ENCODE measurements at places on chromosomes 16 and 17.

- no peak for DNase-seq
Observed at GRCh38 chr16:49281480-49281842, at the start of gene CBLN1. Gene CBLN1 (minus strand): TSS chr16:49281838. CDS start chr16:49281465, 373 bp downstream.

DNA sequence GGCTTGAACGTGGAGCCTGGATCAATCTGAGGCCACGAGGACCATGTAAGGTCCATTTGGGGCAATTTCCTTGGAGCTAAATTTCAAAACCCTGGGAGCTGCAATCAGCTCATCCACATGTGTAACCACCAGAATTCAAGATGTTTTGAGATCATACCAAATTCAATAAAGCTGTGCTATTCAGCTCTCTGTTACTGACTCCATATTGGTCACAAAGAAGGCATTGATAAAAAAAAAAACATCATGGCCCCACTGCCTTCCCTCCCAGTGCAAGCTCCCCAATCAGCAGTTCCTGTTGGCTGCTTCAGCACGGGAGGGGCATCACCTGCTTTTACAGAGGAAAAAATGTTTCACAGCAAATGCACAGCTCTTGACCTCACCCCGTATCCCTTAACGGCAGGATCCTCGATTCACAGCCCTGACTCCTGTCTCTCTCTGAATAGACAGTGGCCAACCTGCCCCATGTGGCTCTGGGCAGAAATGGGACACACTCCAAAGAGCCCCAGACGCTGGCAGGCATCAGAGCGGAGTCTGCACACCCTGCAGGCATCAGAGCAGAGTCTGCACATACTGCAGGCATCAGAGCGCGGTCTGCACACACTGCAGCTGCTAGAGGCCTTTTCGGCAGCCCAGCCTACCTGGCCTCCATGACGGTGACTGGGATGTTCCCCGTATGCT lies 37.1 kb downstream of the FANCA start:
- DNase-seq = no peak

DNA sequence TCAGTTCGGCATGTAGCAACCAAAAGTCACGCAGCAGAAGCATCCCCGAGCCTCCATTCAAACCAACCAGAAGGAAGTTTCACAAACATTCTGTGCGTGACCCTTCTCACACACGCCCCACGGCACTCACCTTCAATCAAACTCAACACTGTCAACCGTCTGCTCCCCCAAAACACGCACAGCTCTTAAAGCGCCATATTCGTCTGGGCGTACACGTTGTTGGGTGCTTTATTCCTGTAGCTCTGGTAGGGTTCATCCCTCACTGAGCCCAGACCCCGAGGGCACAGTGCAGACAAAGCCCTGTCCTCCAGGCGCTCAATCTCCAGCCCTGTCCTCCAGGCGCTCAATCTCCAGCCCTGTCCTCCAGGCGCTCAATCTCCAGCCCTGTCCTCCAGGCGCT lies 2.2 kb downstream of the RAB40B start:
- no peak for DNase-seq

DNA sequence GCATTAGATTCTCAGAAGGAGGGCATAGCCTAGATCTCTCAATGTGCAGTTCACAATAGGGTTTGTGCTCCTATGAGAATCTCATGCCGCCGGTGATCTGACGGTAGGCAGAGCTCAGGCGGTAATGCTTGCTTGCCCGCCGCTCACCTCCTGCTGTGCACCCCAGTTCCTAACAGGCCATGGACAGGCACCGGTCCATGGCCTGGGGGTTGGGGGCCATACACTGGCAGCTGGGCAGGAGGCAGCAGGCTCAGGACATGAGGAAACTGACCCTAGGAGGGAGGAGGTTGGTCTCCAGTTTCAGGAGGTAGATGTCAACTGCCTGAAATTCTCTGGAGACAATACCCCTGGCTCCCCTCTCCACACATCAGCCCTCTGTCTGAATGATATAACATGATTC lies 245.0 kb upstream of the CACNG5 start:
- DNase-seq = no peak

DNA sequence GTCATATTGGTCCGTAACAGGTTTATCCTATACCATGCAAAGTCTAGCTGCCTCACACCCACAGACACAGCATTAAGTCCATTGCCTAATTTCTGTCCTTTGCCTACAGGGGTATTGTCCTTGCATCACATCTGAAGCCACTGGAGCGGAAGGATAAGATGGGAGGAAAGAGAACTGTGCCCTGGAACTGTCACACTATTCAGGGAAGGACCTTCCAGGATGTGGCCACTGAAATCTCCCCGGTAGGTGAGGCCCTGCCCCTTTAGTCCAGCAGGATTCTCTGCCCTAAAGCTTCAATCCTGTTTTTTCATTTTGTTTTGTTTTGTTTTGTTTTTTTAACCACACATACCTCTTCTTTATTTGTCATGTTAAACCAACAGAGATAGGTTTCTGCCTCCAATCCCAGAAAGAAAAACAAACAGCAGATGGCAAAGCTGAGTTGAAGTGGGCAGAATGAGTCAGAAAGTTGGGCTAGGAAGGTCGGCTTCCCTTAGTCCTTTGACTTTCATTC lies 2.2 kb upstream of the EFTUD2 start:
- DNase-seq = no peak

All from right renal cortex interstitium (tissue), 3 donors.